ENCODE measurements at places on chromosomes 6 and 20.

DNA sequence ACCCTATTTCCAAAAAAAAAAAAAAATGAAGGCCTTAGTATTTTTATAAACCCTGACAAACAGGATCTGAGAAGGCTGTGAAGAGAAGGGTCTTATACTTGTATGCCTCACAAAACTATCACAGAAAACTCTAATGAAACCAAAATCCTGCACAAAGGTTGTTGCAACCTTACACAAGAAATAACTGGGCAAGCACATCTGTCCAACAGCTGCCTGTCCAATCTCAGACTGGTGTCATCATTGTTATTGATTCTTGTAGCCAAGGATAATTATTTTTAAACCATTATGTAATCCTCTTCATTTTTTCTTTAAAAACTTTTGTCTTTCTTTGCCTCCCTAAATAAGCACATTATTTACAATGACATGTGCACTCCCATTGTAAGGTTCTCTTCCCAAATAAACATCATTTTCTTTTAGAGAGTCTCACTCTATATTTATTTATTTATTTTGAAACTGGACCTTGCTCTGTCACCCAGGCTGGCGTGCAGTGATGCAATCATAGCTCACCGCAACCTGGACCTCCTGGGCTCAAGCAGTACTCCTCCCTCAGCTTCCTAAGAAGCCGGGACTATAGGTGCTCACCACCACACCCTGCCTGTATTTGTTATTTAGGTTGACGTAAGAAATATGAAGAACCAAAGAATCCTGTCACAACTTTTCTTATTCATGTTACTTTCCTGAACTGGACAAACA is 697.1 kb downstream of the DOK5 start:
- DNase-seq = no peak

- DNase-seq = no peak
Observed at GRCh38 chr6:52574709-52575501, 2.0 kb downstream of the TRAM2 start.

DNA sequence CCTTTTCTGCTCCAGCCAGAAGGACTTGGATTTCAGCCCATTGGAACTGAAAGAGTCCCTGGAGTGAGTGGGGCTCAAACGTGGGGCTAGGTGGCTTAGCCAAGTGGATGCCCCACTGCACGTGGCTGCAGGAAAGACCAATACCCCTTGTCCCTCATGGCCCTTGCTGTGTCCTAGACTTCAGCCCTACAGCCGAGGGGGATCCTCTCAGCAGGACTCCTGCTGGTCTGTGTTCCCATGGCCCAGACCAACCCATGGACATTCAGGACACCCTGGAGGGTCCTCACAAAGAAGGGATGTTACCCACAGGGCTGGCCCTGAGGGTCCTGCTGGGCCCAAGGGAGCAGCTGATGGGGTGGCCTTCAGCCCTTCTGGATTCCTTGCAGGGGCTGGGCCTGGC is 30.0 kb upstream of the PHACTR3 start:
- DNase-seq = no peak

DNA sequence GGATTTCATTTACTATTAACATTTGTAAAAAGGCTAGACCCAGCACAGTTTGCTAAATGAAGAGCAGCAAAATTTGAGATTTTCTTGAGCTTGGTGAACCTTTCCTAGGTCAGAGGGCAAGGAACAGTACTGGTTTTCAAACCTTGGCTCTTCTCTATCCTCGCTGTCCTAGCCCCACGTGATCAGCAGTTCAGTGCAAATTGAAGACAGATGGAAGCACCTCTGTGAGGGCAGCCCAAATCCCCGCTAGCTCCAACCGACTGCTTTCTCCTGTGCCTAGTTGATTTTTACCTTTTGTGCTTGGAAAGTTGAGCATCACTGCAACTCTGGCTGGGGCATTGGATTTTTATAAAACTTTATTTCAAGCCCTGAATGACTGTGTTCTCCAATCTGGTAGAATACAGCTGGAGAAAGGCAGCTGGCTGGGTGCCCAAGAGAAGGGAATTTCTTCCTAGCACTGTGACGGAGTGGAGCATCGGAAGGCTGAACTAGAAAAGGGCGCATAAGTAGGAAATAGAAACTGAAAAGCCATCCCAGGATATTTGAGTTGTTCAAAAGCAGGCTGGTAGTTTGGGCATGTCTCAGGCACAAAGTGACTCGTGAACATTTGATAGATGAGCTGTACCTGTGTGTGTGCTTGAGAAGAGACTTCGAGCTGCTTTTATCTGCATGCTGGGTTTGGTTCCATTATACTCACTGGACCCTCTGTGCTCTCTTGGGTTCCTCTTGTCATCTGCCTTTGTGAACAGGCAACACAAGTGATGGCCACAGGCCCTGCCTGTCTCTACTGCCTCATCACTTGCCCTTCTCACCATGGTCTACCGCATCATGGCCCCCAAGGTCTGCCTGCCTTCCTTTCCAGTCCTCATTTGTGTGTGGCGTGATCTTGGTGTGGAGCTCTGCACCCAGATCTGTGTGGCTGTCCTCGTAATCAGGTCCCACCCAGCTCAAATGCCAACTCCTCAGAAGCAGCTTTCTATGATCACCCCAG is 2.3 kb downstream of the RNF114 start:
- DNase-seq = no peak

- no peak for DNase-seq
Observed at GRCh38 chr6:68114463-68115047, 520.5 kb upstream of the ADGRB3 start.

DNA sequence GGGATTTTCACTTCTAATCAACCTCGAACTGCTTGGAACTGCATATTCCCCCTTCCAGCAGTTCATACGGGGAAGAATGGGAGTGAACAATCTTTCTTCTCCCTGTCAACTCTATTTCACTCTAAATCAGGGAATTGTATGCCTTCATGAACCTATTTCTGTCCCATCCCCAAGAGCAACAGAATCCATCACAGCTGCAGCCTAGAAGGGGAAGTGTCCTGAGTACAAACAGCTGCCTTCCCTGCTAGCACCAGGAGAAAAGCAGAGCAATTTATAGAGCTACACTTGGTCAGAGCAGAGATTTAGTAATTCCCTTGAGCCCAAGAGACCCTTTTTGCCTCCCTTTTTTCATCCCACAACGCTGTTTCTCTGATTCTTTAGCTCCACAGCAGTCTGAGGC is 208.4 kb downstream of the ADGRG6 start:
- DNase-seq = no peak

DNA sequence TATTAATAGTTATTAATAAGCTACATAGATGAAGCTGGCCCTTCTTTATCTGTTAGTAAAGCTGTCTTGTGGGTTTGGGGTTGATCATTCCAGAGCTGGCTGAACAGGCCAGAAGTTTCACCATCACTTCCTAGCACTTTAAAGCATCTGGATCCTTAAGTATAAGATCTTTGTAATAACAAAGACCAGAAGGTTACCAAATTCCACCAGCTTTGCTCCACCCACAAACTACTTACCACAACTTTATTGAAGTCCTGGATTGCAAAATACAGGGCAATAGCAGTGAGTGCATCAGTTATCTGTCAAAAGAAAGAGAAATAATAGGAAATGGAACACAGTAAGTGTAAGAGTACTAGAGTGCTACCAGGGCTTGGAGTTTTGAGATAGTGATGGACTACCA is 33.0 kb downstream of the PIGU start:
- no peak for DNase-seq

GRCh38 chr20:50546729-50547314 is 36.6 kb downstream of the PTPN1 start:
- no peak for DNase-seq

DNA sequence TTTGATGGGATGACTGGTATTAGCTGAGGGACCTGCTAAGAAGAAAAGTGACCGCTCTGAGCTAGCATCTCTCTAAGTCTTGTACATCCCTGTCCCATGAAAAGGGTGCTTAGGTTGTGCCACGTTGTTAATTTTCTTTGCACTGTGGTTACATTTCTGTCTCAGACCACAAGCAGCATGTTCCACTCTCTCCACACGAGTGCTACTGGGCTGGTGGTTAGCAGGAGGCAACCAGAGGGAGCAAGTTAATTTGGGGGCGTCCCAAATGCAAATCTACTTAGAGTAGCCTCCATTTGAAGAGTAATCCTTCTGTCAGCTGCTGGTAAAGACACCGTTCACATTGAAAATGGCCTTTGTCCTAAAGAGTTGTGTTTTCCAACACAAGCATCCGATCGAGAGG is 3.4 kb upstream of the SCML4 start:
- DNase-seq = no peak
